ENCODE measurements at places on chromosomes 5 and 9.

GRCh38 chr5:153496835-153497234 lies 6.4 kb downstream of the GRIA1 start:
- peak; percentile 4 for DNase-seq

DNA sequence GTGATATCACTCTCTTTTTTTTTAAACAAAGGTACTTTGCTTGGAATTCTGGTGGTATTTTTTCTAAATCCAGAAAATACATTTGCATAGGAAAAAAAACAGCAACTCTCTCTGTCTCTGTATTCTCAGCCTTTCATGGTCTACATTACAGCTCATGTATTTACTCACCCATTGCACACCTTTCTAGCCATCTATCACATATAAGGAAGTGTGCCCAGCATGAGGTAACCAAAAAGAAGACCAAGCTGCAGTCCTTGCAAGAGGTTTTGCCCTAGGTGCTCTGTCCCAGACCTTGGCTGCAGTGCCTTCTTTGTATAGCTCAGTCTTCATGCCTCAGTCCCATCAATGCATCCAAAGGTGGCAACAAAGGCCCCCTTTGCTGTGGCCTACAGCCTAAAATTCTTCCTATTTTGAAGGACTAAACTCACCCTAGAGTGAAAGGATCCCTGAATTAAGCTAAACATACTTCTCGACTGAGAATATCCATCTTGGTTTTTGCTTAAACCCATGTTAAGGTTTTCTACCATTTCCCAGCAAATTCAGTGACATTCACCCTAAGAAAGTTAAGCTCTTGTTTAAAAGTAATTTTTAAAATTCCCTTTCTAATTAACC lies 446.4 kb downstream of the KIF4B start:
- DNase-seq: no peak

GRCh38 chr5:146107901-146108300 lies 2.5 kb upstream of the PLAC8L1 start:
- DNase-seq: no peak

- no peak for DNase-seq
Measured at GRCh38 chr5:178111925-178112324, 1.4 kb upstream of the N4BP3 start.

GRCh38 chr5:106420102-106420501 lies 1250.6 kb downstream of the EFNA5 start:
- no peak for DNase-seq

- DNase-seq: no peak
Measured at GRCh38 chr9:92729735-92730155, 34.9 kb downstream of the BICD2 start.

- DNase-seq: peak; percentile 26
Measured at GRCh38 chr9:73143711-73144328, 7.8 kb upstream of the ANXA1 start.

DNA sequence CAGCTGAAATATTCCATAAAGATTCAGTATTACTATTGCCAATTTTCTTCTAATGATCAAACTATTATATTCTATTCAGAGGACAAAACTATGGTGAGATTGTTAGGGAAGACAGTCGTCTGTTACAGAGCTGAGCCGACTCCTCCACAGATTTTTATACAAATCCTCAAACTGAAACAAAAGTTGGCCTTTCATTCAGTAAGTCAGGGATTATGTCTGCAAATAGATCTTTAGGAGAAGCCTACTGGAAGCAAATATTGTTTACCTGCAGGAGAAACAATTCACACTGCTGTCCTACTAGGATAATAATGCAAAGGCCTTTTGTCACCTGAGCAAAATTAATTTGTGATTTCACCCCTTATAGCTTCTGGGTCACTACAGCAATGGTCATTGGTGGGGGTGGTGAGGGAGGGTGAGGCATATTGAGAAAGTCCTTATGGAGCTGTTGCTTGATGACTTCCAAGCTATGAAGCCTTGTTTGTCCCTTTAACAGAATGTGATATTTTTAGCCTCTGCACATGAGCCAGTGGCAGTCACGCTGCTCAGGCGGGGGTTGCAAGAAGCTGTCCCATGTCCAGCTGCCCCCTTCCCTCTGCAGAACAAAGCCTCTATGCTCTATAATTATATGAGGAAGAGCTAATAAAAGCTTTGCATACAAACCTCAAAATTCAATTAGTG lies 200.5 kb upstream of the KLF9 start:
- no peak for DNase-seq

DNA sequence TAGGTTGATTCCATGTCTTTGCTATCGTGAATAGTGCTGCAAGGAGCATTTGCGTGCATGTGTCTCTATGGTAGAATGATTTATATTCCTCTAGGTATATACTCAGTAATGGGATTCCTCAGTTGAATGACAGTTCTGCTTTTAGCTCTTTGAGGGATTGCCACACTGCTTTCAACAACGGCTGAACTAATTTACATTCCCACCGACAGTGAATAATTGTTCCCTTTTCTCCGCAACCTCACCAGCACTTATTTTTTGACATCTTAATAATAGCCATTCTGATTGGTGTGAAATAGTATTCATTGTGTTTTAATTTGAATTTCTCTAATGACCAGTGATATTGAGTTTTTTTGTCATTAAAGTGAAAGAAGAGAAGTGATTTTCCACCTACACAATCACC lies 18.5 kb downstream of the IFNA5 start:
- no peak for DNase-seq

DNA sequence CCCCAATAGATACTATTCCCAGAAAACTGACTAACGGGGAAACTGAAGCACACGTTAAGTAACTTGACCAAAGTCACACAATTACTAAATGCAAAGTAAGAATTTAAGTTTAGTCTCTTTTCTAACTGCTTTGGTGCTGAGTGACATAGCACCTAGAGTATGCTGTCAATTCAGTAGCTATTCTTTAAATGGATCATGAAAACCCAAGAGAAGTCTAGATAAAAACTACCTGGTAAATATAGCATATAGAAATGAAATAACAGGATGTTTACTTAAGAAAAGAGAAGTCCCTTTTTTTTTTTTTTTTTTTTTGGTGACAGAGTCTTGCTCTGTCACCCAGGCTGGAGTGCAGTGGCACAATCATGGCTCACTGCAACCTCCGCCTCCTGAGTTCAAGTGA lies 129.2 kb downstream of the PDE4D start:
- no peak for DNase-seq

DNA sequence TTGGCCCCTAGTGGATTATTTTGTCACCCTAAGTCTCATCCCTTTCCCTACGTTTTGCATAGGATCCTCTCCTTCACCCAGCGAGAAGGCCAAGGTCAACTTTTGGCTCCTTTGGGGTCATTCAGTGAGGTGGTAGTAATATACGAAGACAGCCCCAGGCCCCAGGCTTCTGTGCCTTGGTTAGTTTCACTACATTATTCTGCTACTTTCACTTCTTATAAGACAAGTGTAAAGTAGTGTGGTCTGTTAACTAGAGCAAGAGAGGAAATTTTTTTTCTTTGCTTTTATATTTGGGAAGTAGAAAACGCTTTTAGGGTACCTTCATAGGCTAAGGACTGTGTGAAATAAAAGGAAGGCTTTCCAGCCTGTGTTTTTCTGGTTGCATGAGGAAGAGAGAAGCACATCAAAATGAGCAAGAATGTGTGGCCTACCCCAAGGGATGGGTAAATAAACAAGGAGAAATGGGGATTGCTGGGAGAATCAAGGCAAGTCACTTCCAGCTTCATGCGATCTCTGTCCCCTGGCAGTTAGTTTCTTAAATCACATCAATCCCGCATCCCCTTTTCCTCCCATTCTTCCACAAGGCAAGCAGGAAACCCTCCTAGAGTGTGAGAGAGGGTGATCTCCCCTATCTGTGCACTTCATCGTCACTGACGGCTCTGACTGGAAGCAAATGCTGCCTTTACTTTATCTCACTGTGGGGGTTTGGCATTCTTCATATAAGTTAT lies 677.0 kb upstream of the WWC1 start:
- no peak for DNase-seq

DNA sequence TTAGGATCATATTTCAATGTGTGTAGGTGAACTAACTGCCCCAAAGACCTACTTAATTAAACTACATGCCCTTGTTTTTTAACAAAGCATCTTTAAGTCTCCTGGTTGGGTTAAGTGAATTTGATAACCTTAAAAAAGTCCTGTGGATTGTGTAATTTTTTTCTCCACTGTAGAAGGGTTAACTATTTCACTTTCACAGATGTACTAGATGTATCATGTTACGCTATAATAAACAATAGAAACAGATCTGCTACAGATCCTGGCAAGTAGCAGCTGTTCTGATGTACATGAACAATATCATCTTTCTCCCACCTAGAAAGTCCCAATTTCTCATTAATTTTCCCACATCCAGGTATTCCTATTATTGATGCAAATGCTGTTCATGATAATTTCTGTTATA lies 18.9 kb downstream of the KIF24 start:
- DNase-seq: no peak

Data from activated CD4-positive, alpha-beta T cell treated with anti-CD3 and anti-CD28 coated beads, Interleukin-10, Interleukin-2, amounts not matched to agents 100 ng/mL and 50 ng/mL, durations not matched to agents 16 hours and 8 hours (primary cell).